CD14-positive monocyte (primary cell): ENCODE measurements at places on chromosomes 6 and 20. TPM values are rescaled to one million over a fixed set of nuclear protein-coding genes. Genes with fewer than 3 reads are reported as not detected.

GRCh38 chr6:52363228-52363867 lies 1.4 kb downstream of the PAQR8 start:
- no peak for DNase-seq

DNA sequence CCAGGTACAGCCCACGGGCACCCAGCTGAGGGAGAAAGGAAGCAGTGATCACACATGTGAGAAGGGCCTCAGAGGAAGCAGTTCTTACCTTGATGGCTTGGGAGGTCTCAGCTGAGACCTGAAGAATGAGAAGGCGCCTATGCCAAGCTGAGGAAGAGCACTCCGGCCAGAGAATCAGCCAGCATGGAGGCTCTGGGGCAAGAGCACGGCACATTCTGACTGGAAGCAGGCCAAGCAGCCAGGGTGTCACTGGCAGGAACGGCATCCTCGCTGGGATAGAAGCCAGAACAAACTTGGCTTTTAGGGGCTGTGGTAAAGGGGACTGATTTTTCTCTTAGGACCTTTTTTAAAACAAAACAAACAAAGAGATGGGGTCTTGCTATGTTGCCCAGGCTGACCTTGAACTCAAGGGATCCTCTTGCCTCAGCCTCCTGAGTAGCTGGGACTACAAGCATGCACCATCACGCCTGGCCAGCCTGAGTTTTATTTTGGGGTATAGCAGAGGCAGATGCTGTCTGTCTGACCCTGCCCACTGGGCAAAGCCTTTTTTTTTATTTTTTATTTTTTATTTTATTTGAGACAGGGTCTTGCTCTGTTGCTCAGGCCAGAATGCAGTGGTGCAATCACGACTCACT lies 17.6 kb downstream of the GHRH start:
- DNase-seq: no peak

DNA sequence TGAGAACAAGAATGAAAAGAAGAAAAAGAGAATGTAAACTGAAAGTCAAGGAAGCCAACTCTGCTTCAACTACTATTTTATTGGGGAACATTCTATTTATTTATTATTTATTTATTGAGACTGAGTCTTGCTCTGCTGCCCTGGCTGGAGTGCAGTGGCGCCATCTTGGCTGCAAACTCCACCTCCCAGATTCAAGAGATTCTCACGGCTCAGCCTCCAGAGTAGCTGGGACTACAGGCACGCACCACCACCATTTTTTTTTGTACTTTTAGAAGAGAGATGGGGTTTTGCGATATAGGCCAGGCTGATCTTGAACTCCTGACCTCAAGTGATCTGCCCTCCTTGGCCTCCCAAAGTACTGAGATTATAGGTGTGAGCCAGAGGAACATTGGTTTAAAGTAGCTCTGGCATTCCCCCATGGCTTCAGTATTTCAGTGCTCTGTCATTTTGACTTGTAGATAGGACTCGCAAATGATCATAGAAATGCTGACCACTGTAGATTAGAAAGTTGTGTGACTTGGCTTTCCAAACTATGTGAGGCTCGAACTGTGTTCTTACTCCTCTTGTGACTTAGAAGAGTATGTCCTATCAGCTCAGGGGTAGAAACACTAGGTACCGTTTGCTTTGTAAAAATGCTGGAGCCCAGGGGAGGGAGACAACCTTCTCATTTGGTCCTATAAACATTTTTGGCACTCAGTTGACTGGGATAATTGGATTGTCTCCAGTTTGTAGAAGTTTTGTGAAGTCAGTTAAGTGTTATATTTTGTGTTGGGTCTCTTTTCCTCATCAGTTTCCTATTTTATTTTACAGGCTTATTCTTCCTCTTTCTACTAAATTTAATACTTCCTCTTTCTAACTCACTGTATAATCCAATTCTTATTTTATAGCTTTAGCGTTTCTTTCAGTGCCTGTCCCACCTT lies 544.9 kb upstream of the CITED2 start:
- peak; percentile 24 for DNase-seq

DNA sequence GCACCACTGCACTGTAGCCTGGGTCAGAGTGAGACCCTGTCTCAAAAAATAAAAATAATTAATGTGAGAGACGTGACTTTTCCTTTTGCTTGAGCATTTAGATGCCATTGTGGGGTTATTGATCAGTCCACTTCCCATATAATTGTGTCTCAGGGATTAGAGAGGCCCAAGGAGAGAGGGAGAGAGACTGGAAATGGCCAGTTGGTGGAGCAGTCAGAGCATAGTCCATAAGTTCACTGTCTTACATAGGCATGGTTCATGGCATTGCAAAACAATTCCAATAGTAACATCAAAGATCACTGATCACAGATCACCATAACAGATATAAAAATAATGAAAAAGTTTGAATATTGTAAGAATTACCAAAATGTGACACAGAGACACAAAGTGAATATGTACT lies 15.2 kb upstream of the SDHAF4 start:
- DNase-seq: no peak

Gene AP5S1
- 6.6 and 9.6 TPM in 2 replicates for polyA plus RNA-seq

Gene SLC22A16
- 4.0 TPM for polyA plus RNA-seq

Gene SAPCD1
- not detected for polyA plus RNA-seq
